Immature natural killer cell (primary cell): ENCODE measurements at places on chromosomes 5 and 9. TPM values are rescaled to one million over a fixed set of nuclear protein-coding genes. Genes with fewer than 3 reads are reported as not detected.

DNA sequence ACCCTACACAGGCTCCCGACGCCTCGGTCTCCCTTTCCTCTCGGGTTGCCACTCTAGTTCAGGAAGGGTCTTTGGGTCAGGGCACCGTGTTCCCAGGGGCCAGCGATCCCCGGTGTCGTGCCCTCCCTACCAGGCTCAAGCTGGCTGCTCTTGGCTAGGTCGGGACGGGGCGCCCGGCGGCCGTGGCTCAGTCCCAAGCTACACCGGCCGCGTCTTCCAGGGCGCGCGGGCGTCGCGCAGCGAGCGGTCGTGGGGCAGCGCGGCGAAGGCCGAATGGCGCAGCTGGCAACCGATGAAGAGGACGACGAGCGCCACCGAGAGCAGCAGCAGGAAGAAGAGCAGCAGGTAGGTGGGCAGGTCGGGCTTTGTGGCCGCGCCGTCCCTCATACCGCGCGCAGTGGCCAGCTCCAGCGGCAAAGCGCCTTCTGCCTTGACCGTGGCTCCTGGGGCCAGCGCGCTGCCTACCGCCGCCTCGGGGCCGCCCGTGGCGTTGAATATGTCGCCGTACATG, 892 bp downstream of the SMIM32 start:
- H3K27me3 ChIP-seq, result peaks cover 9% of the 10 kb centered on the region
- DNase-seq, result no peak
- H3K4me1 ChIP-seq, result no peaks in the 10 kb centered on the region
- peaks cover 21% of the 10 kb centered on the region for H3K36me3 ChIP-seq
- no peak overlapping the region for H3K4me3 ChIP-seq
- H3K27ac ChIP-seq, result no peak overlapping the region

GRCh38 chr5:34854459-34855174, 15.7 kb downstream of the TTC23L start:
- no peaks in the 10 kb centered on the region for H3K36me3 ChIP-seq
- no peak overlapping the region for H3K27ac ChIP-seq
- no peaks in the 10 kb centered on the region for H3K4me1 ChIP-seq

The SHB gene
- polyA plus RNA-seq, result 0.70 TPM

The TLX3 gene
- not detected for polyA plus RNA-seq

- peaks cover 96% of the 10 kb centered on the region for H3K4me1 ChIP-seq
- H3K27me3 ChIP-seq, result peaks cover 3% of the 10 kb centered on the region
- no peak for DNase-seq
- peaks cover 37% of the 10 kb centered on the region for H3K36me3 ChIP-seq
Measured at GRCh38 chr5:132417010-132417439, 47.5 kb downstream of the SLC22A5 start.

The PRRX2 gene
- polyA plus RNA-seq, result 0.18 TPM

DNA sequence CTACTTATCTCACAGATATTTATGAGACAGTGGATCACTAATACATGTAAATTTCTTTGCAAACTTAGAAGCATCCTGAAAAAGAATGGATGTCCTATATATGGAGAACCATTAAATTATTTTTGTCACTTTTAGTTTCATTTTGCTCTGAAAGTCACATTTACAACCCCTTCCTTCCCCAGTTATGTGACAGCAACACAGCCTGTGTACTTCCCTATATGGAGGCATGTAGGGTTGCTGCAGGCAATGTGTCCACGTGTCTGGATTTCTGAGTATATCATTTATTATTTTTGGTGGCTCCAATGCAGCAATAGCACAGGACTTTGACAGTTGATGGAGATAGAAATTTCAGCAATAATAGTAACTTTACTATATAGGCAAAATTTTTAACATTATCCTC, 156.4 kb downstream of the ST8SIA4 start:
- H3K36me3 ChIP-seq, result no peaks in the 10 kb centered on the region
- H3K4me3 ChIP-seq, result no peak overlapping the region
- H3K4me1 ChIP-seq, result peaks cover 6% of the 10 kb centered on the region

- DNase-seq, result no peak
- no peak overlapping the region for H3K27ac ChIP-seq
- no peak overlapping the region for H3K4me3 ChIP-seq
- H3K4me1 ChIP-seq, result peaks cover 3% of the 10 kb centered on the region
Measured at GRCh38 chr5:142233083-142234032, 91.5 kb downstream of the SPRY4 start.
